Activated naive CD8-positive, alpha-beta T cell treated with anti-CD3 and anti-CD28 coated beads, Interleukin-2, amount 10 ng/mL, durations not matched to agents 7 days and 5 days (primary cell): ENCODE measurements at places on chromosomes 4 and X. TPM values are rescaled to one million over a fixed set of nuclear protein-coding genes. Genes with fewer than 3 reads are reported as not detected.

DNA sequence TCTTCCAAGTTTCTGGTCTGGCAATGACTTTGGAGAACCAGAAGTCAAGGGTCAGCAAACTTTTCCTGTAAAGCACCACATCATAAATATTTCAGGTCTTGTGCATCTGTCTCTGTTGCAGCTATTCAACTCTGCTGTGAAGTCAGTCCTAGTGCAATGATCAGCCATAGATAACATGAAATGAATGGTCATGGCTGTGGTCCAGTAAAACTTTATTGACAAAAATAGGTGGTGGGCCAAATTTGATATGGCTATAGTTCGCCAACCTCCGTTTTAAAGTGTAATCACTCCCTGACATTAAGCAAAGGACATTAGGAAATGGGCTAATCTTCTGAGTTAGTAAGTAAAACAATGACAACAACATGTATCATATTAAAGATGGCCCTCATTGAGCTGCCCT, 20.8 kb upstream of the SEL1L3 start:
- peaks cover 7% of the 10 kb centered on the region for H3K4me1 ChIP-seq
- peaks cover 2% of the 10 kb centered on the region for H3K36me3 ChIP-seq
- peaks cover 7% of the 10 kb centered on the region for H3K27me3 ChIP-seq

GRCh38 chrX:56025872-56026571, 206.1 kb upstream of the KLF8 start:
- no peak overlapping the region for H3K4me3 ChIP-seq
- H3K36me3 ChIP-seq: no peaks in the 10 kb centered on the region
- H3K4me1 ChIP-seq: no peaks in the 10 kb centered on the region
- no peak overlapping the region for H3K27ac ChIP-seq
- H3K27me3 ChIP-seq: no peaks in the 10 kb centered on the region
- no peak for DNase-seq

- no peak overlapping the region for H3K4me3 ChIP-seq
- no peak for DNase-seq
- no peaks in the 10 kb centered on the region for H3K27me3 ChIP-seq
- no peaks in the 10 kb centered on the region for H3K36me3 ChIP-seq
Observed at GRCh38 chrX:149248073-149248625, 257.0 kb downstream of the IDS start.

DNA sequence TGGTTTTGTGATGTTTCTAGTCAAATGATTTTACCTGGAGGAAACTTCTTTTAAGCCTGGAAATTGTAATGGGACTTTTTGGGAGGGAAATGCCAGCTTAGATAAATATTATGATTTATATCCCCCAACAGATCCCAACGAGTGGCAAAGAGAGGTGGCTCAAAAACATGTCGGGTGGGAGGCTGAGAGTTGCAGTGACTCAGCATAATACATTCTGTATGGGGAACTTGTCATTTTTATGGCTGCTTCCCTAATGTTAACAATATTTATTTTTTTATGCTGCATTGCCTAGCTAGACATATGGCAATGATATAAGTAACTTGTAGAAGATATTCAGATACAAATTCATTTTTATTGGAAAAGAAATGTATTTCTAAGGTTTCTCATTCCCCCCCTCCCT, 219.0 kb downstream of the ARHGAP10 start:
- H3K27me3 ChIP-seq: no peaks in the 10 kb centered on the region
- no peak overlapping the region for H3K4me3 ChIP-seq
- H3K36me3 ChIP-seq: peaks cover 20% of the 10 kb centered on the region
- DNase-seq: no peak
- no peak overlapping the region for H3K27ac ChIP-seq

DNA sequence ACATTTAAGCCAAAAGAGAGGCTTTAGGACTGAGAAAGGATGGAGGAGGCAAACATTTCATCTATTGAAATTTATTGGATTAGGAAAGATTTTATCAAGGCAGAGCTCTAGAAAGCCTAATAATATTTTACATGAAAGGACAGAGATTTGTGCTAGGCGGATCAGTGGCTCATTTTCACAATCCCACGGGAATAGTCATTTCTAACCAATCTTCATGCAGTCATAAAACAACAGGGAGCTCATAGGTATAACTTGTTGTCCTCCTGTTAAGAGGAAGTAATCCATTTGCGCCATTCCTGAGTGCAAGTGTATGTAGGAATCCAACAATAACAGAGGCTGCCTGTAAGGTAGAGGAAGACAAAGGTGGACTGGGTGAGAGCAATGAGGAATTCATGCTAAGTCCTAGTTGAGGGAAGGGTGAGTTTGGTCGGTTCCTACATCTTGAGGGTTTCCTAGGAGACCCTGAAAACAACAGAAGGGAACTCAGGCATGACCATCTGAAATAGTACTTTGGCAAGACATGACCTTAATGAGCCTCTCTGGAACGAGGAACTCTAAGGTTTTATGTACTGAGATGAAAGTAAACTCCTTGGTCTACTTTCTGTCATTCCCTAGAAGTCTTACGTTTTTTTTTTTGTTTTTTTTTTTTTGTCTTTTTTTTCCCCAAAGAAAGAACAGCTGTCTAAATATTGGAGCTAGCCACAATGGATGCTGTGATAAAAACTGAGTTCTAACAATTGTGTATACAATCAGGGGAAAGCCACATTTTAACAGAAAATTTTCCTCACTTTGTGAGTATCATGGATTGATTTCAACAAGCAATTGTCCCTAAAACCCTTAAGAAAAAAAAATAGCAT, 89.7 kb downstream of the GEMIN8 start:
- no peaks in the 10 kb centered on the region for H3K4me1 ChIP-seq
- peaks cover 31% of the 10 kb centered on the region for H3K27me3 ChIP-seq
- no peaks in the 10 kb centered on the region for H3K36me3 ChIP-seq
- no peak overlapping the region for H3K4me3 ChIP-seq
- no peak for DNase-seq

DNA sequence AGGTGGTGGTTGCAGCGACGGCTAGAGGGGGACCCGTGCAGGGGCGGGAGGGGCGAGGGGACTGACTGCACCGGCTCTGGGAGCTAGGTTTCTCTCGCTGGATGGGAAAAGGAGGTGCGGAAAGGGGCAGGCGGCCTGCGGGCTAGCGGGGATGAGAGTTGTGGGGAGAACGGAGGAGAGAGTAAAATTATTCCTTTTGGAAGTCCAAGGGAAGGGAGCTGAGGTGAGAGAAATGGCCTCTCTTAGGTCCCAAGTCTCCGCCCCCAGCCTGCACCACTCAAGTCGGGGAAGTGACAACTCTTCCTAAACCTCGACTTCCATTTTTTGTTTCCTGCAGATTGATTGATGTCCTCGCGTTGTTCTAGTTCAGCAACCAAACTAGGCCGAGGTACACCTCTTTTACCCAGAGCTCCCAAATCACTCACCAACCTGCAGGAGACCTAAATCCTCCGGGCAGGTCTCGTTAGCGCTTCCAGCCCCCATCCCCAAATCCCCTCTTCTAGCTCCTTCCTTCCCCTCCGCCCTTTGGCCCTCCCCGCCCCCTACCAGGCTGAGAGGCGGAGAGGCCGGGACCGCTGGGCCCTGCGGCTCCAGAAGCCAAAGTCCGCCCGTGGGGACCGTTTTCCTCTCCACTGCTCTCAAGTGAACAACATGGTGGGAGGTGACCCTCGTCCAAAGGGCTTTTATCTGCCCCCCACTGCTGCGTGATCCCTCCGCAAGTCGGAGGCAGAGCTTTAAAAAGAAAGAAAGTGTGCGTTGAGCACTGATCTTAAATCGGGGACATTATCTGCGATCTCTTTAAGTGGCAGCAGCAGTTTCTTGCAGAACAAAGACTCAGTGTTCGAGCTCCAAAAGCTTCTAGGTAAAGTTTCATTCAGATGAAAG, 7.3 kb downstream of the PITX2 start:
- no peak overlapping the region for H3K27ac ChIP-seq
- peaks cover 6% of the 10 kb centered on the region for H3K36me3 ChIP-seq
- H3K4me1 ChIP-seq: peaks cover 2% of the 10 kb centered on the region
- no peak overlapping the region for H3K4me3 ChIP-seq
- H3K27me3 ChIP-seq: peaks cover 95% of the 10 kb centered on the region

SMS gene
- total RNA-seq: 67.4 TPM

BGN gene
- total RNA-seq: not detected
